ENCODE measurements at places on chromosomes 5 and 9. TPM values are rescaled to one million over a fixed set of nuclear protein-coding genes. Genes with fewer than 3 reads are reported as not detected.

DNA sequence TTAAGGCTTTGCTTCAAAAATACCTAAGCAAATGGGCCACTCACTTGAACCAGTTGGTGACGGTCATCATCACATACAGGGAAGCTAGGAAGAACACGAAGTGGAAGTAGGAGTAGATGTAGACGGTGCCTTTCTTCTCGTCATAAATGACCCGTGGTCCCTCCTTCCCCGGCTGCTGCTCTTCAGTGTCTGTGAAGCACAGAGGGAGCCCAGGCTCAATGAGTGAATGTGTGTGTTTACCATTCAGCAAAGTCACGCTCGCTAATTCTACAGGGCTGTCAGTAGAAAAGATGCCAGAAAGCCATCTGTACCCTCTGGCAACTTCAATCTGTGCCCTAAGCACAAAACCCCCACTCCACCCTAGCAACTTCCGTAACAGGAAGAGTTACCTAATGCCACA is 109.8 kb downstream of the SERINC5 start:
- no peak for DNase-seq

The SYNPO gene
- 52.2 TPM for polyA plus RNA-seq

- no peak for DNase-seq
These were observed 86.6 kb upstream of the SLC24A2 start for GRCh38 chr9:19875291-19875920.

GRCh38 chr9:18566121-18566520 is 92.2 kb downstream of the ADAMTSL1 start:
- DNase-seq = no peak

DNA sequence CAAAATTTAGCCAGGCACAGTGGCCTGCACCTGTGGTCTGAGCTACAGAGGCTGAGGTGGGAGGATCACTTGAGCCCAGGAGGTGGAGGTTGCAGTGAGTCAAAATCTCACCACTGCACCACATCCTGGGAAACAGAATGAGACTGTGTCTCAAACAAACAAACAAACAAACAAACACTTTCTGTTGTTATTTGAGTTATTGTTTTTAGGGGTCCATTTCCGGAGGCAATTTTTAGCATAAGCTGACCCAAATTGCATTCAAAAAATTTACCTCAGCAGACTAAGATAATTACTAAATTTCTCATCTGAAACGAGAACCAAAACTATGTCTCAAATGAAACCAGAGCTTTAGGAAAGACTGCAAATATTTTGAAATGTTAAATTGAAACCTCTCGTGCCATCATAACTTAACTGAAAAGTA is 1485.1 kb downstream of the EFNA5 start:
- no peak for DNase-seq

The LTC4S gene
- polyA plus RNA-seq = 4.8 TPM

The SPOCK1 gene
- 101 TPM for polyA plus RNA-seq

DNA sequence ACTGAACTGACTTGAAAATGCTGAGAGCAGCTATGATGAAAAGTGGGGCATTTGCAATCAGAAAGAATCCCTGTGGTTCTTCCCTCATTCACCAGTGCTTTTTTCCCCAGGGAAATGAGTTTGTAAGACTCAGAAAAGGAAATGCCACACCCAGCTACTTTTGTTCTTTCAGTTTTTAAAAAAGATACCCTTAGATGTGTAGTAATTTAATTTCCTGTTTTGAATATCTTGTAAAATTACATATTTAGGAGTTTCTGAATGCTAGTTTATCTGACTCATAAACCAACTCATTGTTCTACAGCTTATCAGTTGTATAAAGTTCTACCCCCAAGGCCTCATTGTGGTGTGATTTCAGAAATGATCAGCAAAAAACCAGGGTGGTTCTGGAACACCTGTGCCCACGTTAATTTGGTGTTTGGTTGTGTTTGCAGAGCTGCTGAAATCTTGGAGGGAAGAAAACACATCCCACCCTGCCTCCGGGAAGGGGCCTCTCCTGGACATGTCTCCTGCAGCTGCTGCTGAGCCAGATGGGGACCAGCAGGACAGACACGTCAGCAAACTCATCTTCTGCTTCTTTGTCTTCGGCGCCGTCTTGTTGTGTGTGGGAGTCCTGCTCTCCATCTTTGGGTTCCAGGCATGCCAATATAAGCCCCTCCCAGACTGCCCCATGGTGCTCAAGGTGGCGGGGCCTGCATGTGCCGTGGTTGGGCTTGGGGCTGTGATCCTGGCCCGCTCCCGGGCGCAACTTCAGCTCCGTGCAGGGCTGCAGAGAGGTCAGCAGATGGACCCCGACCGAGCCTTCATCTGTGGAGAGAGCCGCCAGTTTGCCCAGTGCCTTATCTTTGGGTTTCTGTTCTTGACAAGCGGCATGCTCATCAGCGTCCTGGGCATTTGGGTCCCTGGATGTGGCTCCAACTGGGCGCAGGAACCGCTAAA is 2.8 kb downstream of the TMEM171 start:
- no peak for DNase-seq

- no peak for DNase-seq
These were observed 1655.4 kb upstream of the NUDT12 start for GRCh38 chr5:105218018-105218417.

DNA sequence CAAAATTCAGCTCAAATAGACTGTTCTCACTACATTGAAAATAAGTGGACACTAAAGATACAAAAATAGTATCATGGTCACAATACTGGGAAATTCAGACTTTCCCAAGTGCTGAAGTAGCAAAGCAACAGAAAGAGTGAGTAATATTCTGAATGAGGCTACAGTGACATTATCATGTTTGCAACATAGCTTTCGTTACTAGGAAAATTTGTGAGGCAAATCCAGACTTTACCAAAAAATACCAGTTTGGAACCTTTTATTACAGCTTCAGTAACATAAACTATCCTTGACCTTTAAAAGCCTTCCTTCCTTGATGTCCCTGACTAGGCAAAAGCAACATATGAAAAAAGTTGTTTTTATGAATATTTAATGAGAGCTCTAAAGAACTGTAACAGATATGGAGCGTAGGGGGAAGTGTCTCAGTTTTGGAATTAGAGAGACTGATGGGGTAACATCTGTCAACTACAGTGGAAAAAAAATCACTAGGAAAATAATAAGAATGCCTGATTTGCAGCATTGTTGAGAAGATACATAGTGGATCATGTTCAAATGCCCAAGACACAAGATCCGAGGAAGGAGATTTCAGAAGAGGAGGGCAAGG is 312.9 kb downstream of the ADGRV1 start:
- DNase-seq = no peak

The OTP gene
- polyA plus RNA-seq = 1.5 TPM

GRCh38 chr9:123339666-123340510 is 16.1 kb upstream of the CRB2 start:
- DNase-seq = no peak
